ENCODE measurements at places on chromosomes 1 and 21. TPM values are rescaled to one million over a fixed set of nuclear protein-coding genes. Genes with fewer than 3 reads are reported as not detected.

DNA sequence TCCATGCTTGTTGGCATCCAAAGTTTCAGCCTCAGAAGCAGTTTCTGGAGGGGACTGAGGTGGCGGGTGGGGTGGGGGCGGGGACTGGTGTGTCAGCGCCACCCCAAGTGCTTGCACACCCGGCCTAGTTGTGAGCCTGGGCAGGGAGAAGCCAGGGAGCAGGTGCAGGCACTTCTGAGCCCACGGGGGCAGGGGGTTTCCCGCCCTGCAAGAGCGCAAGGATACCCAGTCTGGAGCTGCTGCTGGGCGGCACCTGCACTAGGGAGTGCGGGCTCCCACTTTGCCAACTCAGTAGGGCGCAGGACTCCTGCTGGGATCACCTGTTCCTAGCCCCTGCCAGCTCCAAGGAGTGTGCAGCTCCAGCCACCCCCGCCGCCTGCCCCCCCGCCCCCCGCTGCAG, 33.5 kb downstream of the MAGI3 start:
- no peak for DNase-seq

DNA sequence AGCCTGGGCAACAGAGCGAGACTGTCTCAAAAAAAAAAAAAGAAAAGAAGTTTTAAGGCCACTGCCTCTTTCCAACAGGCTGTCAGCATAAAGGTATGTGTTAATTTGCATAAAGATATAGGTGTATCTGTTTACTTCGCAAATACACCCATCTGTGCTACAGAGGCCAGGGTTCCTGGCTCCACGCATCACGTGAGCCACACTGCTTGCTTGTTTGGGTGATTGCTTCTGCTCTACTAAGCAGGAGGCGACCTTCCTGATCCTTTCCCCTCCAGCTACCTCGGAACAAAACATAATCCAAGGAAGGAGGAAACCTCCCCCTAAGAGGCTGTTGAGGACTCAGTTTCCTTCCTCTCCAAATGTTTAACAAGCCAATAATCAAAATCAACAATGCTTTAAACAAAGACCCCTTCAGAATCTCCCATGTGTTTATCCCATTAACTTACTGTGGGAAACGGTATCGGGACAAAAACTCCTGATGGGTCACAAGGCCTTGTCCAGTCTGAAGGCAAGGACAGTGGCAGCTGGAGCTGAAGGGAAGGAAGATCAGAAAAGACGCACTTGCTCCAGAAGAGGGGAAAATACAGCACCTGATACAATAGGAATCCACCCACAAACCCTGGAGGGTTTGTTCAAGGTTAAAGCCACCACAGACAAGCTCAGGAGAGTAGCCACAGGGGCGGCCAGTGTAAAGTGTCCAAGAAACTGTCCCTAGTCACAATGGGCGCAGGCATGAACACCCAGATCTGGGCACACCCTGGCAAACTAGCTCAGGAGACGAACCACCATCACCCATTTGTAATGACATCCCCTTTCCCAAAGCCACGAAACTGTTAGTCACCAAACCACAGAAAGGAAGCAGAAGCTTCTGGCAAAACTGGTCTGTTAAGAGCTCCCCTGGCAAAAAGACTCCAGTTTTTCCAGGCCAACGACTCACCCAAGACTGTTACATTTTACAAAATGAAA, 17.2 kb downstream of the CTNNBIP1 start:
- no peak for DNase-seq

- DNase-seq = no peak
Measured at GRCh38 chr1:71542155-71542554, 461.3 kb upstream of the ZRANB2 start.

DNA sequence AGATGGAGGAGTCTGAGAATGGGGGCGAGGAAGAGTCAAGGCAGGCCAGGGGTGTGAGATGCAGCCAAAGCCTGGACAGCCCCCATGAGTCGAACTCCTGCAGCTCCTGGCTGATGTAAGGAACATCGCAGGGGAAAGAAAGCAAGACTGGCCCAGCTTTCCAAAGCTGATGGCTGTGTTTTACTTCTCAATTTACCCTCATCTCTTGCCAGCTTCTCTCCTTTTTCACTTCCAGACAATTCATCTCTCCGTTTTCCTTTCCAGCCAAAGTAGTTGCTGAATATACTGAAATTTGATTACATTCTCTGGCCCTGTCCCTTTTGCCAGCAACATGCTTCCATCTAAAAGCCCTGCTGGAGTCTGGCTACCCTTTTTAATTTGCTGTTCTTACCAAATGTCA, 40.0 kb upstream of the UBE2U start:
- no peak for DNase-seq

- DNase-seq = no peak
Measured at GRCh38 chr21:40095477-40095876, 228.2 kb downstream of the PCP4 start.

DNA sequence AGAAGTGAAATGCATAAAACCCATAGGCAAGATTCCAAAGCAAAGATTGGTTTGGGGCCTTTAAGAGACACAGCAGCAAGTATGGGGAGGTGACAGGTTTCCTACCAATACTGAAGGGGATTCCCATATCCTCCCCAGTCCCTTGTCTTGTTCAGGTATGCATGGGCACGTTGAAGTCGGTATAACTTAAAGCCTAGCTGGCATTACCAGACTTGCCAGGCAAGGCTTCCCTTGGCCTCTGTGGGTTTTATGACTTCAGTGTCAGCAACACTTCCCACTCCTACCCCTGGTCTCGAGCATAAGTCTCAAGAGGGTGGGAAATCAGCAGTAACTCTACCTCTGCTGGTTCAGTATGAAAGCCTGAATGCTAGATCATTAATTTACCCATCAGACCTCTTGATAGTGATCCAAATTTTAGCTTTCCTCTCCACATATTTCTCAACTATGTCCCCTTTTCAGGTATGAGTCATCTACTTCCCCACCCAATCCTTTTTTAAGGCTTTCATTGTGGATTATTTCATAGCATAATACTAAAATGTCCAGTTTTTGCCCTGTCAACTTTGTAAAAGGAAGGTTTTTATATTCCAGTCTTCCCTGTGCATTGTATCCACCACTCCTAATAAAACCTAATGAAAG, 6.8 kb downstream of the CYP4X1 start:
- no peak for DNase-seq

- no peak for DNase-seq
Measured at GRCh38 chr1:18126616-18127015, 19.0 kb downstream of the IGSF21 start.

- no peak for DNase-seq
Measured at GRCh38 chr1:23452011-23452411, 27.5 kb upstream of the TCEA3 start.

DNA sequence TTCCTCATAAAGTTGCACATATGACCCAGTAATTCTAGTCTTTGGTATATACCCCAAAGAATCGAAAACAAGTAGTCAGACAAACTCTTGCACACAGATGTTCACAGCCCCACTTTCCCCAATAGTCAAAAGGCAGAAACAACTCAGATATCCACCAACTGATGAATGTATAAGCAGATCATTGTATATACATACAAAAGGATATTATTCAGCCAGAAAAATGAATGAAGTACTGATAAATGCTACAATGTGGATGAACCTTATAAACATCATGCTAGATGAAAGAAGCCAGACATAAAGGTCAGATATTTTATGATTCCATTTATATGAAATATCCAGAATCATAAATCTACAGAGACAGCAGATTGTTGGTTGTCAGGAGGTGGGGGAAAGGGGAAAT, 27.3 kb downstream of the SHCBP1L start:
- no peak for DNase-seq

DNA sequence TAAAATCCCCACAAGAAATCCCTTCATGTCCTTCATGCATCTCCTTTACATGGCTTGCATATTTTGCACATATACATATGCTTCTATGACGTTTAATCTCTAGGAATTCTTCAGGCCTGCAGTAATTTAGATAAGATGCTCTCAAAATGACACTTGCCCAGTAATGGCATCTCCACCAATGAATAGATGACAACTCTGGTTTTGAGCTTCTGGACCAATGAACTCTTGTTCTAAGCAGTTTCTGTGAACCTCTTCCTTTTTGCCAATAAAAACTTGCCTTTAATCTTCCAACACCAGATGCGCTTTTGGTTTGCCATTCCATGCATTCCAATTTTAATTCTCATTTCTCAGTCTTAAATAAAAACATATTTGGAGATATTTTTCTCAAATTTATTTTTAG, 189.8 kb upstream of the OLFM3 start:
- no peak for DNase-seq

DNA sequence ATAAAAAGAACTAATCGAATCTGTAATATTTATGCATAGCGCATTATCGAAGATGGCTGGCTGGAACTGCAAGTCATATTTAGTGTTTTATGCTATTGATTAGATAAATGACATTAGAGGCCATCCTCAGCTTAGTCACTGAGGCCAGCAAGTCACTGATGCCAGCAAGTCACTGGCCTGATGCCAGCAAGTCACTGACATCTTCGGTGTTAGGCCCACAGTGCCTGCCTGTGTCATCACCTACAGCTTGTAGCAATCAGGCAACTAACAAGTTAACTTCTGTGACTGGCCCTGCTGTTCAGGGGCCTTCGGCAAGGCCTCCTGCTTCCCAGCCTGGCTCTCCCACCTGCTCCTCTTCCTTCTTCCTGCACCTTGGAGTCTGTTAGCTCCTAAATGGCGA, 65.6 kb upstream of the SCCPDH start:
- DNase-seq = no peak

GRCh38 chr1:47870480-47870879, 126.7 kb downstream of the TRABD2B start:
- no peak for DNase-seq

- no peak for DNase-seq
Measured at GRCh38 chr21:45149021-45149420, 74.6 kb downstream of the ADARB1 start.

DNA sequence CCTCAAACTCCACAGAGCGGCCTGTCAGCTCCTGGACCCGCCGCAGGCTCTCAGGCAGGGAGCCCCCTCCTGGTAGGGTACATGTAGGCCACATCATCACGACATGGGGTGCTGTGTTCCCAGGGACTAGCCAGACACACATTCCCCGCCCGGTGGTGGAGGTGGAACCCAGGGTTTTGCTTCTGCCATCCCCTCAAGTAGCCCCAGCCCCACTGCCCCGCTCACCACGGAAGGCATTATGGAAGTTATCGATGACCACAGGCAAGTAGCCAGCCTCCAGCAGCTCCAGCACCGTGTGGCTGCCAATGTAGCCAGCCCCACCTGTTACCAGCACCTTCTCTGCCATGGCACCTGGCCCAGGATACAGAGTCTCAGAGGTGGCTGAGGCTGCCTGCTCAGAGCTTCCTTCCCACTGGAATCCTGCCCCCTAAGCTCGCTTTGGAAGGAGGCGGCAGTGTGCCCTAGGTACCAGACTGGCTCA, 1.9 kb downstream of the GALE start:
- no peak for DNase-seq

DNA sequence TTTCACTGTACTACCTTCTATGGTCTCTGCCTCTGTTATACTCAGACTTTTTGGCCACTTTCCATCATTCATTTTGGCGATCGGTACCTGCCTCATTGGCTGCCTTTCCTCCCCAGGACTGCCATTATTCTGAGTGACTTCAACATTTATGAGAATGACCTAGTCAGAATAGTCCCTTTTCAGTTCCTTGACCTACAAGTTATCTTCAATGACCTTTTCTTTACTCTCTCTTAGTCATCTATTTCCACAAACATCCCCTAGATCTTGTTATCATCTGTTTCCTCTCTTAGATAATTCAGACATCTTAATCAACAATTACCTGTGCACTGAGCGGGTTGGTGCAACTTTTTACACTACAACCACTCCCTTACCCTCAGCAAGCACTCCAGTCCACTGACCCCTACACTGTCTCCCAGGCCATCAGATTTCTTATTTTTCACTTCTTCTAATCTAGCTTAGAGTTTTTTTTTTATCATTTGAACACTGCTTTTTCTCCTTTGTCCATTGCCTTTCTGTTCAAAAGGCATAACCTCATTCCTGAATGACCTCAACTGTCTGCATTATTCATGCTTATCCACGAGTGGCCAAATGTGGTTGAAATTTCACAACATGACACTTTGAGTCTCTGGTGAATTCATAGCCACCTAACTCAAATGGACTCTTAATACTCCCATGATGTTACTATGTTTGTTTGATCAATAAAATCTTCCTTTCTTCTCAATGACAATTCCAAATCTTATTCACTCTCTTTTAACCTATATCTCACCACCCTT, 112.7 kb downstream of the HMCN1 start:
- no peak for DNase-seq

GRCh38 chr1:152227310-152227928, 3.4 kb upstream of the HRNR start:
- no peak for DNase-seq

MYBPH gene
- not detected for polyA plus RNA-seq

RGS5 gene
- polyA plus RNA-seq = 8.5 TPM

ROR1 gene
- 4.4 TPM for polyA plus RNA-seq

NUCKS1 gene
- polyA plus RNA-seq = 78.8 TPM

NECTIN4 gene
- not detected for polyA plus RNA-seq

FMOD gene
- polyA plus RNA-seq = 14.0 TPM

IL12RB2 gene
- polyA plus RNA-seq = not detected

FNDC5 gene
- polyA plus RNA-seq = 1.2 TPM

CFH gene
- 30.0 TPM for polyA plus RNA-seq

ANKRD65 gene
- 0.31 TPM for polyA plus RNA-seq
